ENCODE measurements at places on chromosomes 5 and 9.
A peak's percentile ranks its signal among the peaks of the same experiment; 100 is the strongest.

DNA sequence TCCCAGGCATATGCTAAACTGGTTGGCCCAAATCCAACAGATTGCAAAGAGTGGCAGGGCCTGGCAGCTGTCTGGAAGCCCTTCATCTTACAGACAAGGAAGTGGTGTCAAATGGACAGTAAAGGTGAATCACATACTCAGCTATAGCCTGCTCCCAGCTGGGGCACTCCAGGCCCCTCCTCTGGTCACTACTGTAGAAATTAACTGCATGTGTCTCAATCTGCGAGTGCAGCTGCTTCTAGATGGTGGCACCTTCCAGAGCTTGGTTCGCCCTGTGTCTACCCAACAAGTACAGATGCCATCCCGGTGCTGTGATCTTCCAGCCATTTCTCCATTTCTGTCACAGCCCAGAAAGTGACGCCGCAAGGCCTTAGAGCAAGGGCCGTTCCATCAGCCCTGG, 50.2 kb downstream of the OTULIN start:
- no peak for DNase-seq

GRCh38 chr5:14465116-14465515, 116.5 kb upstream of the OTULINL start:
- DNase-seq = no peak

DNA sequence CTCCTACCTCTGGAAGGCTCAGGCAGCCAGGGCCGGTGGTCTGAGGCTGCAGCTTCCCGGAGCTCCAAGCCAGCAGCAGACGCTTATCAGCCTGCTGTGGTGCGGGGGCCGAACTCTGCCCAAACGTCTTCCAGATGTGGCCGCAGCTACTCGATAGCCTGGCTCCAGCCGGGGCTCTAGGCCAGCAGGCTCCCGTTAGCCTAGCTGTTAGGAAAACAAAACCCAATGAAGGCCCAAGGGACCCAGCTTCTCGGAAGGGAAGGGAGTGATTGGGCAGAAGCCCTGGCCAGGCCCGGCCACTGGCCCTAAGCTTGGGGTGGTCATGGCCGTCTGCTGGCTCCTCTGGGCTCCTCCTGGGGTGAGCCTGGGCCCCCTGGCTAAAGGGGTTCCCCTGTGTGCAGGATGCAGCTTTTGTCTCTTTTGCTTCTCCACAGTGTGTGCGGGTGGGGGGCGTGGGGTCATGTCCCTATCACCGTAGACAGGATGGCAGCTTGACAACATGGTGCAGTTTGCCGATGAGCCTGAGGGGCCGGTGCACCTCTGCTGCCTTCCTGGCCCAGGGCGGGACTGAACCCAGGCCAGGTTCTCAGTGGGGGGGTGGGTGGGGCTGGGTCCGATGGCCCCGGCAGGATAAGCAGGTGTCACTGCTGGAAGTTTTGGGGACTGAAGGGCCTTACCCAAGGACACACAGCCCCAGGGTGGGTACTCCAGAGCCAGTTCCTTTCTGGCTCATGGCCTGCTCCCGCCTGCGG, 18.7 kb downstream of the MYMK start:
- DNase-seq = no peak

- DNase-seq = no peak
Observed at GRCh38 chr9:72650206-72650605, 128.8 kb downstream of the TMC1 start.

- no peak for DNase-seq
Observed at GRCh38 chr5:117999939-118000549, 988.3 kb downstream of the DTWD2 start.

DNA sequence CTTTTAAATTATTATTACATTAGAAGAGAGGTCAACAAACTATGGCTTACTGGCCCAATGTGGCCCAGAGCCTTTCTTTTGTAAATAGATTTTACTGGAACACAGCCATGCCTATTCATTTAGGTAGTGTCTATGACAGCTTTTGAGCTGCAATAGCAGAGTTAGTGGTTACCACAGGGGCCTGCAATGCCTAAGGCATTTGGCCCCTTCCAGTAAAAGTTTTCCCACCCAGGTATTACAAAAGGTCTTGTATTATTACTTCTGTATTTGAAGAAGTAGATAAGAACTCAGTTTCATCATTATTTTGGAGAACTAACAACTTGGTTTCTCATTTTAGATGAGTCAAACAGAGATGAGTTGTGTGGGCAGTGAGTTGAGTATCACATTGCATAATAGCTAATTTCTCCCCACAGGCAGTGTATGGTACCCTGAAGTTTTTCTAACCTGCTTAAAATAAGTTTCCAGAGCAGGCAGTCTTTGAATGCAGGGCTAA, 9.5 kb downstream of the MTRR start:
- DNase-seq = no peak

- no peak for DNase-seq
Observed at GRCh38 chr9:129953736-129954135, 89.3 kb downstream of the FNBP1 start.

DNA sequence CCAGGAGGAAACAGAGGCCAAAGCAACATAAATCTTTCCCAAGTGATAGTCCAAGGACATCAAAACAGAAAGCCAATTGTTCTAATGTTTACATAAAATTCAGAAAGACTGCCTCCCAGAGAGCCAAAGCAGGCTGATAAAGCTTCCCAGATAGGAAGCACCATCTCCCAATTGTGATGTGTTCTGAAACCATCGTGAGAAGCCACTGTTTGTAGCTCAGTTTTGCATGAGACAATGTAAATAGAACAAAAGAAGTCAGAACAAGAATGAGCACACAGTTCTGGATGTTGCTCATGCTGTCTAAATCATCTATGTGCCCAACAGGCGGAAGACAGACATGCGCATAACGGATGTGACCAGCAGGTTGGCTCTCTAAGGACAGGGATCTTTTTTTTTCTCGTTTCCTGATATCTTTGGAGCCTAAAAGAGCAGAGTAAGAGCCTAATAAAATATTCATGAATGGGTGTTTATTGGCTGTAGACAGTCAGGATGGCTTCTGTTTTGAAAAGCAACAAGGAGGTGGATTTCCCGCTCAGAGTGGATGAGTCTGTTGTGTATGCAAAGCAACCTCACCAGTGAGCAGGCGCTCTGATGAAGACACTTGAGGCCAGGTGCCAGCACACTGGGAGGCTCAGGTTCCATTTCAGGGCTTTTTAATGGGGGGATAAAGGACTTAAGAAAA, 113.6 kb downstream of the GNA14 start:
- DNase-seq = peak; percentile 40

DNA sequence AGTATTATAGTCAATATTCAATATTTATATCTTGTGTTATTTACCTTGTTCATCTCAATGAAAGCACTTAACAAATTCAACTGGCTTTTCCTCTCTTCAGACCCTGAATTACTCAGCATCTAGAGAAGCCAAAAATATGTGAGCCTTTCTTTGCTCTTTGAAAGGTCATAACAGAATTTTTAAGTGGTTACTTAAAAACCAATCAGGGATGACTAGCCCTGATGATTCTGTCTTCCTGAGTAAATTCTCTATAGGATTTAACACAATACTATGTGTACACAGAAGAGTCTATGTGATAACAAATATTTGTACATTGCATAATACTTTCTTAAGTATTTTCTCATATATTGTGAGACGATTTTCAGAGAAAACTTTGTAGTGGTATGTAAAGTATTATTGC, 546.3 kb downstream of the MAT2B start:
- no peak for DNase-seq

GRCh38 chr5:116652903-116653302, 78.3 kb upstream of the SEMA6A start:
- no peak for DNase-seq

DNA sequence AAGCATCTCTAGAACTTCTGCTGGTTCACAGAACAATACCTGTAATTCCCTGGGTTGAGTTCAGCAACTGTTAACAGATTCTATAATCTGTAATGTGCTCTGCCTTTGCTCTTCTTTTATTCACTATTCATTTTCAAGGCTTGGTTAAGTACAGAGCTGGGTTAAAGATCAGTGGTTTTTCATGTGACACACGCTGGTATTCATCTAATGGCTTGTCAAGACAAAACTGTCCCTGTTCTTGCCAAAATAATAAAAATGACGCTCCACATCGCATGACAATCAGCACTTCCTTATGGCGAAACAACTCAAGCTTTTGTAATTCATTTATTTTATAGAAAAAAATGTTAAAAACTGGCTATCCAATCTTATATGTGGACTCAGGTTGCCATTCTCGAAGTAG, 137.9 kb downstream of the BNC2 start:
- no peak for DNase-seq

DNA sequence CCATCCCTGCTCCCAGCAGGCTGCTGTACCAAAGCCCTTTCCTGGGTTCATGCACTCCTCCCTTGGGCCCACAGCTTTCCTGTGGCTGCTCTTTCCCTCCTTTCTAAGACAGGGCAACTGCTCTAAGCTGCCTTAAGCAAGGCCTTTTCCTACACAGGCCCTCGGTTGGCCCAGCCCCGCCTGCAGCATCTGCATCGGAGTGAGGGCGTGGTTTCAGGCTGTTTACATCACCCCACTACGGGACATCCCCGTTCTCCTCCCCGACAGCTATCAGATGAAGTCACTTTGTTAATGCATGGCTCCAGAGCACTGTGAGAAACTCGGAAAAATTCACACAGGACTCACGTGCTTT, 3.4 kb downstream of the DPH7 start:
- DNase-seq = no peak

- no peak for DNase-seq
Observed at GRCh38 chr9:9945966-9946365, 666.8 kb downstream of the PTPRD start.

DNA sequence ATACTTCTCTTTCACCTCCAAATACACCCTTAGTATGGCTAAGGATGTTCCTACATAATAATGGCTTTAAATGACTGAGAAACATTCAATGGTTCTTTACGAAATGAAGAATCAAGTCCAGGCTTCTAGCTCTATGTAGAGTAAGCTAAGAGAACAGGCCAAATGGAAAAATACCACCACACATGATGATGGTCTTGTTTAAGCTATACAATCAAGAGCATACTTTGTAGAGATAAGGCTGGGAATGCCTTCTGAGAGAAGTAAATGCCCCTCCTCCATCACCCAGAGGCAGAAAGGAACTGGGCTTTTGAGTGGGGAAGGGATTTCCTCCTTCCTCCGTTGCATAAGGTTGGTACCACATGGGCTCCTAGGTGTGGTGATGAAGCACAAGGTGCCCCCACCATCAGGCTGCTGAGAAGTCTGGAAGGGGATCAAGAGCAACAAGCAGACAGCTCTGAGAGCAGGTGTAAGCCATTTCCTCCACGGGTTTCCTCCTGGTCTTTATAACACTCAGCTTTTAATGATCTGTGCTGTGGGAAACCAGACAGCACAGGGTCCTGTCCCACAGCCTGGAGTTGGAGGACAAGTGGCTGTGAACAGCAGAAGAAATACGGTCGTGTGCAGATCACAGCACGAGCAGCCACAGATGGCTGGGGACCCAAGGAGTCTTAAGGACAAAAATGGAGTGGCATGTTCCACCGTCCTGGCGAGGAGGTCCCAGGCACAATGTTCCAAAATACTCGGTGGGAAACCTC, 396.9 kb downstream of the CTNND2 start:
- DNase-seq = no peak

DNA sequence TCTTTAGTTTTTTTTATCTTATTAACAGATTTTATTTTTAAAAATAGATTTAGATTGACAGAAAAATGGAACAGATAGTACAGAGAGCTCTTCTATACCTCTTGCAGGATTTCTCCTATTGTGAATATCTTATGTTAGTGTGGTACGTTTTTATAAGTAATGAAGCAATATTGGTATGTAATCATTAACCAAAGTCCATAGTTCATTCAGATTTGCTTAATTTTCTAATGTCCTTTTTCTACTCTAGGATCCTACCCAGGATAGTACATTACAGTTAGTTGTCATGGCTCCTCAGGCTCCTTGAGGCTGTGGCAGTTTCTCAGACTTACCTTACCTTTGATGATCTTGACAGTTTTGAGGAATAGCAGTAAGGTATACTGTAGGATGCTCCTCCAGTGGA, 30.4 kb downstream of the PPP2R2B start:
- DNase-seq = no peak

DNA sequence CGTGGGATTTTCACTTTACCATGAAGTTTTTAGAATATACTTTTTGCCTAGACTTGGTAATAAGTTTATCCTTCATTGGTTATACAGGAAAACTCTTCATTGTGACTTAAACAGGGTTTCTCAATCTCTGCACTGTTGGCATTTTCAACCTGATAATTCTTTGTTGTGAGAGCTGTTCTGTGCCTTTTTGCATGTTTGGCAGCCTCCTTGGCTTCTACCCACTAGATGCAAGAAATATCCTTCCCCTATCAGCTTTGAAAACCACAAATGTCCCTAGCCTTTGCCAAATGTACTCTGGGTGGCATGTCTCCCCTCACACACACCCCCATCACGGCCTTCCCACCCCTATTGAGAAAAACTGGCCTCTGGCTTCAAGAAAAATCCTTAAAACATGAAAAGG, 180.9 kb downstream of the ESM1 start:
- no peak for DNase-seq

DNA sequence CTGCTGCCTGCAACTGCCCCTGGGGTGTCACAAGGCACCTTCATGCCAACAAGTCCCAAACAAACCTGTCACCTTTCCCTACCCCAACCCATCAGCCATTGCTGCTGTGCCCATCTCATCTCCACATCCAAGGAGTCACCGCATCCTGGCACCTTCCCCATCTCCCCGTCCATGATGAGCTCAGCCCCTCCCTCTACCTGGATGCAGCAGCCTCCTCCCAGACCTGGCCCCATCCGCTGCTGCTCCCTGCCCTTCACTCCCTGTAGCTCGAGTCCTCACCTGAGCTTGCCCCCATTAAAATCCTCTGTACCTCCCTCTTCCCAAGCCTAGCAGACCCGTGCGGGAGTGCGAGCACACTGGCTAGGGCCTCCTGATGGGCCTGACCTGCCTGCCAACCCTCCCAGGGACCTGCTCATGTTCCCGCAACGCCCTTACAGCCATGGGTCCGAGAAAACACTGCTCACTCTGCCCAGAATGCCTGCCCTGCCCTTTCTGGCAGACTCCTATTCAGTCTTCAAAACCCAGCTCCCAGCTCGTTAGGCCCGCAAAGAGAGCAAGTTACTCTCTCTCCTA, 110.6 kb downstream of the ADAMTS2 start:
- no peak for DNase-seq

- no peak for DNase-seq
Observed at GRCh38 chr5:110070836-110071235, 381.1 kb downstream of the MAN2A1 start.

DNA sequence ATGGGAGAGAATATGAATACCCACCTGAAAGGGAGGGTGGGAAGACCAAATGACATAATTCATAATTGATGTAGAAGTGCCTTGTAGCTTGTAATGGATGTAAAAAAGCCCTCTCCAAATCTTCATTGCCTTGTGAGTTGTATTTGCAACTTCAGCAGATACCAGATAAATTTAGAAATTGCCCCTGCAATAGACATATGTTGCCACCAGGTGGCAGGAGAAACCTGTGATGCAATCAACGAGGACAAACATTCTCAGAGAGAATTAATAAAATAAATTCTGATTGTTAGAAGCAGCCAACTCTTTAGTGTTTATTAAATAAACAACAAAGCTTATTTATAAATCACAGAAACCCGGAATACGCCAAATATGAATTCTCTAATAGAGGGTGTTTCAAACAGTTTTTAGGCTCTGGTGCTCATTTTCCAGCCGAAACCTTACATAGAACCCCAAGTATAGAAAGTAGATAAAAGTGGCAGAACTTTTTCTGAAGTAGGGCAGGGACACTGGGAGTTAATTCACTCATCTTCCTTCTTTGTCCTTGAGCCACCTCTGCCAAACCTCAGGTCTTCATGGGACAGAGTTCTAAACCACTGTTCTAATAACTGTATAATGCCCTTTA, 147.8 kb downstream of the TMEM38B start:
- DNase-seq = no peak

Measured in amygdala (tissue), 56 donors.